ENCODE measurements at places on chromosomes 5 and 9.
A peak's percentile ranks its signal among the peaks of the same experiment; 100 is the strongest.

GRCh38 chr5:40367255-40367654 lies 312.5 kb upstream of the PTGER4 start:
- H3K27me3 ChIP-seq: no peaks in the 10 kb centered on the region
- H3K4me3 ChIP-seq: no peak overlapping the region
- no peak for DNase-seq
- no peak overlapping the region for H3K27ac ChIP-seq
- H3K36me3 ChIP-seq: no peaks in the 10 kb centered on the region

DNA sequence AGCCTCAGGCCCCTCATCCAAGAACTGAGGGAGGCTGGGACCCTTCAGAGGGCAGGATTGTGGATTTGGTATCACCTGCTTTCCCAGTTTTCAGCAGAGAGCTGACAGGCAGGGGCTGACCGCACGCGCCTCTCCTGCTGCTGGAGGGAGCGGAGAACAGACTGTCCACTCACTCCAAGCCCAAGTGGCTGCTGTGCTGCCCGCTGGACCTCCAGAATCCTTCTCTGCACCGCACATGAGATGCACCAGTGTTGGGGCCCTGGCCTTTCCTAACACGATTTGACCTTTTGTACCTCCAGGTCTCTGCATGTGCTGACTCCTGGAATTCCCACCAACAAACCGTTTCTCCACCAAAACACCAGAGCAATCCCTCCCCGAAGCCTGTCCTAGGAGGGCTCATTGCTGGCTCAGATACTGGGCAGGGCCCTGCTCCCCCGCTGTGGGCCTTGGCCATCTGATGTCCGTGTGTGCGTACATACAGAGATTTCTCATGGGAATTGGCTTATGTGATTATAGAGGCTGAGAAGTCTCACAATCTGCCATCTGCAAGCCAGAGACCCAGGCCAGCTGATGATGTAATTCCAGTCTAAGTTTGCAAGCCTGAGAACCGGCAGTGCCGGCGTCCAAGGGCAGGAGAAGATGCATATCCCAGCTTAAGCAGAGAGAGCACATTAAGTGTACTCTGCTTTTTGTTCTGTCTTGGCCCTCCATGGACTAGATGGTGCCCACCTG lies 141.7 kb downstream of the GADD45G start:
- H3K4me3 ChIP-seq: no peak overlapping the region
- no peak overlapping the region for H3K27ac ChIP-seq
- no peak for DNase-seq

DNA sequence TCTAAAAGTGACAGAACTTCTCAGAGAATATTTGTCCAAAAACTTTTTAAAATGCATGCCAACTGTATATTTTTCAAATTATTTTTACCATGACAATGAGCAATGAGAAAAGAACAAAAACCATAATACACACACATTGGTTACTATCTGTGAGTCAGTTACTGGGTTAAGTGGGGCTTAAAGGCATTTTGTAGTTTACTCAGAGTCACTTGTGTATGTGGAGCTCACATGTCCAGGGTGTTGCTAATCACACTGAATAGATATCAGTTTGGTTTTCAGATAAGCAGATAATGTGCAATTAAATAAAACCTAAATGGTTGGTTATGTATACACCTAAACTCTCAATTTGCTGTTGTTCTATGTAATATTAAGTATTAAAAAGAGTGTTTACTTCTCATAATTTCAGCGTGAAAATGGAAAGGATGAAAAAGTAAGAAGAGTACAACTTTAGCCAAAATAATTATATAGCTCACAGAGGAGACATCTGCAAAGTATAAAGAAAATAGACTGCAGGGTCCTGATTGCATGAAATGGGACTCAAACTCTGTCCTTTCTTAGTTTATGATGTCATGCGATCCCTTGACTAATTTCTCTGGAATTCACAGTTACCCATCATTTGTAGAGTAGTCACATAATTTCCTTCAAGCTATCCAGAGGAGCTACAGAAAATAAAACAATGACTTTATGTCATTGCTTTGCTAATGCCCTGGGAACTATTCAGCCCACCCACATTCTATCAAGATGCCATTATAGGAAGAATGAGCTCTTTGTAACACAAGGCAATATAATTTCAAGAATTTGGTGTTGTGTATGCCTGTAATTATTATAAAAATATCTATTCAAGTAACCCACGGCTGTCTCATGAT lies 388.0 kb upstream of the ZNF608 start:
- no peaks in the 10 kb centered on the region for H3K36me3 ChIP-seq
- H3K4me3 ChIP-seq: no peak overlapping the region
- H3K4me1 ChIP-seq: no peaks in the 10 kb centered on the region
- H3K27me3 ChIP-seq: no peaks in the 10 kb centered on the region
- H3K27ac ChIP-seq: no peak overlapping the region
- no peak for DNase-seq

GRCh38 chr5:143258559-143259253 lies 144.8 kb downstream of the NR3C1 start:
- H3K27me3 ChIP-seq: no peaks in the 10 kb centered on the region
- no peak overlapping the region for H3K27ac ChIP-seq
- no peaks in the 10 kb centered on the region for H3K4me1 ChIP-seq
- no peak for DNase-seq

GRCh38 chr5:93145767-93146166 lies 435.3 kb downstream of the NR2F1-AS1 start:
- no peaks in the 10 kb centered on the region for H3K4me1 ChIP-seq
- no peak for DNase-seq
- H3K27ac ChIP-seq: no peak overlapping the region
- H3K4me3 ChIP-seq: no peak overlapping the region
- H3K27me3 ChIP-seq: no peaks in the 10 kb centered on the region
- no peaks in the 10 kb centered on the region for H3K36me3 ChIP-seq

- no peaks in the 10 kb centered on the region for H3K4me1 ChIP-seq
- H3K4me3 ChIP-seq: no peak overlapping the region
- no peaks in the 10 kb centered on the region for H3K36me3 ChIP-seq
- peaks cover 38% of the 10 kb centered on the region for H3K27me3 ChIP-seq
- DNase-seq: no peak
- H3K27ac ChIP-seq: no peak overlapping the region
These were observed 1.5 kb downstream of the PCSK1 start for GRCh38 chr5:96431376-96432187.

GRCh38 chr5:78008356-78008967 lies 232.3 kb upstream of the TBCA start:
- H3K27me3 ChIP-seq: no peaks in the 10 kb centered on the region
- DNase-seq: peak; percentile 31
- H3K36me3 ChIP-seq: no peaks in the 10 kb centered on the region
- H3K4me1 ChIP-seq: no peaks in the 10 kb centered on the region

All from small intestine (tissue), 16 donors.